ENCODE measurements at places on chromosomes 5 and 9.
A peak's percentile ranks its signal among the peaks of the same experiment; 100 is the strongest.

- DNase-seq = no peak
These were observed 129.0 kb downstream of the TLE4 start for GRCh38 chr9:79700607-79701360.

DNA sequence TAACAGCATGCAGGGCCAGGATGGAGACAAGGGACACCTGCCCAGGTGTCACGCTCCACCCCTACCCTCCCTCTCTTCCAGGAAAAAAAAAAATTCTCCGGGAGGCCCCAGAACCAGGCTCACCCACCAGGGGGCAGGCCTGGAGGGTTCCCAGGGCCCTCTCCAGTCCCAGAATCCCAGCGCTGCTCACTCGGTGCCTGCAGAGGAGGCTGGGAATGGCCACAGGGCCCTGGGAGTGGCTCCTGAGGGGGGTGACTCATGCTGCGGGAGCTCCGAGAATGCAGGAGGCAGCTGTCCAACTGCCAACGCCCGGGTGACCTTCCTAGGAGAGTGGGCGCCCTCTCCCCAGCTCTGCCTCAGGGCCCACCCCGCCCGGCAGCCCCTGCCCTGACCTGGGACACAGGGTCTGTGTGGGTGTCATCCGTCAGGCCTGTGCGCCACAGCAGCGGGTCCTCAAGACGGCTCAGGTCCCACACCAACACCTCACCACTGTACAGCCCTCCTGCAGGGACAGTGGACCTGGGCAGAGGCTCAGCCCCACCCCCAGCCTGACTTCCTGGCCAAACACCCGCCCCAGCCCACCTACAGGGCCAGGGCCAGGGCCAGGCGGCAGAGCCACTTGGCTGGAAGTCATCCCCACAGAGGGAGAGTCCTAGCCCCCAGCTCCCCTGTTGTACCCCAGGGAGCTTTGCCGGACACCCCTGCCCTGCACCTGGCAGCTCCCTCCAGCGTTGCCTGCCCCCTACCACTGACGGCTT, 21.2 kb downstream of the DYNC2I2 start:
- DNase-seq = peak; percentile 94

DNA sequence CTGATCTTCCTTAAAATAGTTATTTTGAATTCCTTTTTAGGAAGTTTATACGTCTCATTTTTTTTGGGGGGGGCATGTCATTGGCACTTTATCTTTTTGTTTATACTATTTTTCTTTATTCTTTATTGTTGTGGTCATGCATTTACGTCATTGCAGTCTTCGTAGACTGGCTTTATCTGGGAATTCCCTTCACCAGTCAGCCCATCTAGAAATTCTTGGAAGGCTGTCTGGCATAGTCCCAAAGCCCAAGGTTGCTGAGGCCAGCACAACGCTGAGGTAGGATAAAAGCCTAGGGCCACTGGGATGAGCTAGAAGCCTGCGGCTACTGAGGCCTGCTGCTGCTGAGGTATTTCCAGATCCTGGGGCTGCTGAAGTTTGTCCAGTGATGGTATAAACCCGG, 121.5 kb downstream of the ISOC1 start:
- no peak for DNase-seq

DNA sequence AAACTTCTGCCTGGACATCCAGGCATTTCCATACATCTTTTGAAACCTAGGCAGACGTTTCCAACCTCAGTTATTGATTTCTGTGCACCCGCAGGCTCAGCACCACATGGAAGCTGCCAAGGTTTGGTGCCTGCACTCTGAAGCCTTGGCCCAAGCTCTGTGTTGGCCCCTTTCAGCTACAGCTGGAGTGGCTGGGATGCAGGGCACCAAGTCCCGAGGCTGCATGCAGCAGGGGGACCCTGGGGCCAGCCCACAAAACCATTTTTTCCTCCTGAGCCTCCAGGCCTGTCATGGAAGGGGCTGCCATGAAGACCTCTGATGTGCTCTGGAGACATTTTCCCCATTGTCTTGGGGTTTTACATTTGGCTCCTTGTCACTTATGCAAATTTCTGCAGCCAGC, 49.9 kb downstream of the NFX1 start:
- DNase-seq = no peak

- DNase-seq = no peak
These were observed 48.9 kb downstream of the MEF2C start for GRCh38 chr5:88834131-88834462.

GRCh38 chr5:179316111-179316551, 29.1 kb downstream of the ADAMTS2 start:
- no peak for DNase-seq

DNA sequence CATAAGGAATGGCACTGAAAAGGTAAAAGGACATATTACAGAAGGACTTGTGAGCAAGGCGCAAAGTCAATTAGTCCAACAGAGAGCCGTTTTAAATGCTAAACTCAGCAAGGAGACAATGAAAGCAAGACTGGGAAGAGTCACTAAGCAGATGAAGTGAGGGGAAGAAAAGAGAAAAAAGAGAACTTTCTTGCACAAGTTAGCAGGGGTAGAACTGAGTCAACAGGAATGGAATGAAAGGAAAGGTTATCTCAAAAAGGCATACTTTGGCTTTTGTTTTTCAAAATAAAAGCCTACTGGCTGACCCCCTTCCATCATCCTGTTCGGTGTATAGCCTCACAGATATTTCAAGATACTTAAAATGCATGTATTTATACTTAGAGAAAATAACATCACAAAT, 75.0 kb downstream of the NR6A1 start:
- DNase-seq = no peak

- DNase-seq = no peak
These were observed 16.8 kb upstream of the CCDC192 start for GRCh38 chr5:127686424-127686823.

- no peak for DNase-seq
These were observed 235.0 kb downstream of the GOLPH3 start for GRCh38 chr5:31939151-31939550.

DNA sequence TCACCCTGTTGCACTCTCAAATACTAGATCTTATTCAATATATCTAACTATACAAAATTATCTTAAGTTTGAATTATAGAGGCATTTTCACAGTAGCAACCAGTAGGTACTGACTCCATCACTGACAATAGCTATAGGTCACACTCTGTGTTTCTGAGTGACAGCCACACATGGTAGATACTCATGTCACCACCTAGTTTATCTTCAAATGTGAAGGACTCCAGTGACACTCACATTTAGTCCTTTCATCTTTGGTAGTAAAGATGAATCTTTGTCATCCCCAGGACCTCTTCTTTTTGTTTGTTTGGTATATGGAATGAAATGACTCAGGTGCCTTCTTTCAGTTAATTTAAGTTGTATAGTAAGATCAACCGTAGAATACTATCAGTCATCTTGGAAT, 102.5 kb upstream of the DHFR start:
- DNase-seq = no peak

DNA sequence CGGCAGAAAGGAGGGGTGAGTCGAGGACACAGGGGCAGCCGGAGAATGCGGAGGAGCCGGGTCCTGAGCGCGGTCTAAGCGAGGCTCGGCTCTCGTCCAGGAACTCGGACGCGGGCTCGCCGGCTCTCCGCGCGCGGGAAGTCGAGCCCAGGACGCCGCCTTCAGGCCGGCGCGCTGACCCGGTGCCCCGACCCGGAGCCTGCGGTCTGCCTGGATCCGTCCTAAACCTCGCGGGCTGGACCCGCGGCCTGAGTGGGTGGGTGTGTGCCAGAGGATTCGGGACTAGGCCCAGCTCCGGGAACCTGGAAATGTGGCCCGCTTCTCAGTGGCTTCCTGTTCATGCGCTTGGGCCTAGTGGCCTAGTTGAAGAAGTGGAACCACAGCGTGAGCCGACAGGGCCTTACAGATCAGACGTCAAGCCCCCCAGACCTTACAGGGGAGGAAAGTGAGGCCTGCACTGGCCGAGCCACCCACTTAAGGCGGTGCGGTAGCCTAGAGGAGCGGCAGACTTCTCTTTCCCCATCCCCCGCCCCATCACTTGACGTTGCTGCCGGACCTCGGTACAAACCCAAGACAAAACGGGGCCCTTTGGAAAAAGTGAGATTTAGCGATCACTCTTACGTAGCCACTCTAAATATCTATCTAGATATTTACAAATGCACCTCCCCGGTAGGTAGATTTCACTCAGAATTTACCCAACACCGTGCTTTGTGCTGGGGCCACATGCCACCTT, 1.2 kb downstream of the CDKN2B-AS1 start:
- no peak for DNase-seq

GRCh38 chr5:9499498-9499876, 46.4 kb downstream of the SEMA5A start:
- no peak for DNase-seq

DNA sequence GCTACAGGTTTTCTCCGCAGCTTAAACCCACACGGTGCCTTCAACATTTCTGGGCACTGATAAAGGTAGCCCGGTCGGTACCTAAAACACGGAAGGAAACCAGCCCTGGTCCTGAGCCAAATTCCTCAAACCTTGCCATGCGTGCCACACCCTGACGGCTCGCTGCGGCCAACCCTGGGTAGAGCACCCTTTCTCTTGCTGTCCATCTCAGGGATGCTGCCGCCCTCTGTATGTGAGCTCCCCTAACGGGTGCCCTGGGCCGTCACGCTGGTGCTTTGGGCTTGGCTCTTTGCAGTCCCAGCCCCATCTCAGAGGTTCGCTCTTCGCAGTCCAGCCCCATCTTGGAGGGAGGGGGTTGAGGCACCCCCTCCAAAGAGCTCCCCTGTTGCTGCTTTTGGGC, 43.9 kb downstream of the PNPLA7 start:
- no peak for DNase-seq

GRCh38 chr5:39080597-39081204, 6.5 kb upstream of the RICTOR start:
- DNase-seq = peak; percentile 17

- no peak for DNase-seq
These were observed 83.2 kb upstream of the TBCA start for GRCh38 chr5:77859306-77859705.

DNA sequence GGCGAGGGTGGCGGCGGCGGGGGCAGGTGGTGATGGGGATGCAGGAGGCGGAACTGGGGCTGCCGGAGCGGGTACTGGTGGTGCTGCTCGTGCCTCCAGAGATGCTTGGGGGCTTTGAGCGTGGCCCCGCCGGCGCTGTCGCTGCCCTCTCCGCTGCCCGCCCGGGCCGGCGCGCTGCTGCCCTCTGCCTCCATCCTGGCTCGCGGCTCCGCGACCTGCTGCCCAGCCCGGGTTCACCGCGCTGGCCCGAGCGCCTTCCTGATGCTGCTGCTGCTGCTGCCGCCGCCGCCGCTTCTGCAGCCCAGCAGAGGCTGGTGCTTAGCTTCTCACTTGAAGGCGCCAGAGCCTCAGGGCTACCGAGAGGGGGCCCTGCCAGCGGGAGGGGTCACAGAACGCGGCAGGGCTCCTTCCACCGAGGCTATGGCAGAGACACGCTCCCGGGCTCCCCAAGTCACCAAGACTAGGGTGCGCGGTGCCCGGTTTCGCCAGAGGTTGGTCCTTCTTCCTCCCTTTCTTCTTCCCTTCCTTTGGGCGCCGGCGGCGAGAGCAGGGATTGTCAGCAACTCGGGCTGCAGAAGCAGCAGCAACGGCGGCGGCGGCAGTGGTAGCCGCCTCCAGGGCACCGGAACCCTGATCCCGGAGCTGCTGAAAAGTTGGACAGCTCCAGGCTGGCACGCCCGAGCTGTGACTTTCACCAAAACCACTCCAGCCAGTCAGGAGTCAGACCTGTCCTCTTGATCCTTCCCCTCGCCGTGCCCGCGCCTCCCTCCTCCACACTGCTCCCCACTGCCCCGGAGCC, at the start of gene PDE4D:
PDE4D (minus strand) TSS at position 298 of the 799 bp plus-strand sequence.
- DNase-seq = no peak

DNA sequence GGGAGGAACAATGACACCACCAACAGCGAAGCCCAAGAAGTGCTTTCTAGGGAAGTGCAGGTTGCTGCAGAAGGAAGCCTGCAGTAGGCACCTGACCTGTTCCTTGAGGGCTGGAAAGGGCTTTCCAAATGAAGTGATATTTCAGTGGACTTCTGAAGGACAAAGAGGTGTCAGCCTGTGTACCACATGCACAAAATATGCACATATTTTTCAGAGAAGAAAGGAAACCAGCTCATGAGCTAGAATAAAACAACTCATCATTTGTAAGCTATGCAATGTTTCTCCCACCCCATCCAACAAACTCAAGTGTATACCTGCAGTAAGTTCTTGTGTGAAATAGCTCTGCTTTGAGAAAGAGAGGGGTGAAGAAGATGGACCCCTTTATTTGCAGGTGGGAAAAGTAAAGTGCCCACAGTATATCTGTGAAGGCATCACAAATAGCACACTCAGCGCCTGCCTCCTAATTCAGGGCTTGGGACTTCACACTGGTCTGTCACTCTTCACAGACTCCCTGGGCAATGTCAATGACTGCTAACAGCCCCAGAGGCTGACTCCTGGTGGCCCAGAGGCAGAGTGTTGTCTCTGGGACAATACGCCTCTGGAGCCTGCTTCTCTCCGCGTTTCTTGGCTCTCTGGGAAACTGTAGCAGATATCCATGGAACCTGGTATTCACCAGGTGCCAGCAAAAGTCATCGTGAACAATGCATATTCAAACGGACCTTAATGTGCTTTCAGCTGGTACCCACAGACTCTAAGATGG, 198.1 kb upstream of the EFNA5 start:
- no peak for DNase-seq

DNA sequence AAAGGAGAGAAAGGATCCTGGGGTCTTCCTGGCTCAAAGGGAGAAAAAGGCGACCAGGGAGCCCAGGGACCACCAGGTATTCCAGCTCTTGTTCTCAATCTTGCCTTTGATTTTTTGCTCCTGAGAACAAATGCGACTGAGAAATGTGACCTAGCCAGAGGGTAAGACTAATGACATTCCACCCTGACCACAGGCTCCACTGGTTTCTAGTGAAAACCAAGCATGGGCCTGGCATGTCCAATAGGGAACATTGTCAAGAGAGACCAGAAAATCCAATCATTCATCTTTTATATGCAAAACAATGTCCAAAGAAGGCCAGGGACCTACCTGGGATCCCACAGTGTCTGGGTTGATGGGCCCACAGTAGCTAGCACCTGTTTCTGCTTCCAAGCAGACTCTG, 50.3 kb upstream of the TGFBR1 start:
- DNase-seq = no peak

DNA sequence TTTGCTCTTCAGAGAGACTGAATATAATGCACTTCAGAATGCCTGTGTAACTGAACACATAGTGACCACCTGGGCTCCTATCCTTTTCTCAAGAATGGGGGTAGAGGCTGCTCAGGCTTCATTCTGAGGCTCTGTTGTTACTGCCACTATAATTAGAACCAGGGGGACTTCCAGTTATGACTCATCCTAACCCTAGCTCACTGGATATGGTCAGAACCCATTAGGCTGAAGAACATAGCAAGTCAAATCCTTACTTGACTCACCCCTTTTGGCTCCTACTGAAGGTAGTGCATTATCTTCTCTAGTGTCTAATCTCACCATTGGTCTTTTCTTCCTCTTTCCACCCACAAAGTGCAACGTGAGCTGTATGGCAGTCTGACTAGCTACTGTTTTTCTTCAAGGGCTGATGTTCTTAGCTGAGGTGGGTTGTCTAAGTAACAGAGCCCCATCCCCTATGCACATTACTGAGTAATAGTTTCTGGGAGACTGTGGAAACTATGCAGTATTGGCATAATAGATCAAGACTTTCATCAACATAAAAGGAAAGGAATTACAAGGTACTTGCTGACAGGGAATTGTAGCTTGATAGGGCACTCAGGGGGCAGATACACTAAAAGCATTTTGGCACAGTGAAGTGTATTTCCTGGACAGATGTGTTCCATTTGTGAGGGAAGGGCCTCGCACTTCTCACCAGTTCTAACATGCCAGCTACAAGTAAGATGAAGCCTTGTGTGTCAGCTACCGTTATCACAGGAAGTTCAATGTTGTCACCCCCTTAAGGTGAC, 431.0 kb upstream of the MEF2C start:
- no peak for DNase-seq
